CD4-positive, alpha-beta T cell treated with Interferon gamma for 1 hour (primary cell): ENCODE measurements at places on chromosomes 6 and 20.

DNA sequence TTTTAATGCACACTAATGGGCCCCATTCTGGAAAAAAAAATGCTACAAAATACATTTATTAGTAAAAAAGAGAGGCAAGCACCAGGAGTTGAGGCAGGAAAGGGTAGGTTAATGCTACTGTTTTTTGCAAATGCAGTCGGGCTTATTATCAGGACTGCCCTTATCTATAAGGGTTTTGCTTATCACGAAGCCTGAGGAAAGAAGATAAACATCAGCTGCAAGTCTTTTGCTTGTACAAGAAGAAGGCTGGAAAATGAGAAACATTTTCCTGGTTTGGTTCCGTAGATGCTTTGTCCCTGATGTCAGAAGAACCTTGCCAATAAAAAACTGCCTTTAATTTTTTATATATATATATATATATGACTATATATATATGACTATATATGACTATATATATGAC is 189.3 kb upstream of the VGLL2 start:
- DNase-seq, result no peak

DNA sequence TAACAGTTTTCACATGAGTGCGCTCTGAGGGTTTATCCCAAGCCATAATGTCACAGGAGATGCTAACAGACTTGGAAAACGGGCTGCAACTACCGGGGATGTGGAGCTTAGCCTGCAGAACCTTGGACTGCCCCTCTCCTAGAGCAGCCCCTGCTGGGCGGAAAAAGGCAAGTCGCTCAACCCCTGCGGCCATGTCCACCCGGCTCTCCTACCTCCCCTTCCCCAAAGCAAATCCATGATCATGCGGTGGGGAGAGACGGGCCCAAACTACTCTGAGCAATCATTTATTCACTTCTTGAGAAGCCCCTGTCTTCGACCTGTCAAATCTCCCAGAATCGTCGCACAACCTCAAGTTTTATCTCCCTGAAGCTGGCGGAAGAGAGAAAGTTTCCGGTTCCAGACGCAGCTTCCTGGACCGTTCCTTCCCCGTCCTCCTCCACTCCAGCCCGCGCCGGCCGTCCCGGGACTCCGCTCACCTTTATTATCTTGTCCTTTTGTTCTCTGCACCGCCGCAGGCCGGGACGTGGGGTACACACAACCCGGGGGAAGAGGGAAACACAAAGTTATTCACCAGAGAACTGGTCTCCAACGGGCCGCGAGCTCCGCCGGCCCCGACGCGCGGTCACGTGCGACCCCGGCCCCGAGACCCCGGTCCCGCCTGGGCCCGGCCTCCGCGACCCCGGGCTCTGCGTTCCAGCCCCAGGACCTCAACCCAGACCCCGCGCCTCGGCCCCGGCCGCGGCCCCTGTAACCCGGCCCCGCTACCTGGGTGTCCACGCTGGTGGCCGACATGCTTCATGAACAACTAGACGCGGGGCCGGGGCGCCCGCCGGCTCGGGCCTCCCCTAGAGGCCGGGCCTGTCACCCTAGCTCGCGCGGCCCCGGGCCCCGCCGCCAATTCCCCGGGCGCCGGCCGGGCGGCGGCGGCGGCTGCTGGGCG is 560 bp downstream of the YTHDF1 start:
- no peak for DNase-seq

GRCh38 chr6:142384519-142385254 is 82.9 kb downstream of the ADGRG6 start:
- DNase-seq, result no peak

- DNase-seq, result no peak
Measured at GRCh38 chr20:1155342-1155741, 29.4 kb downstream of the TMEM74B start.

GRCh38 chr6:438634-439170 is 47.1 kb downstream of the IRF4 start:
- no peak for DNase-seq

DNA sequence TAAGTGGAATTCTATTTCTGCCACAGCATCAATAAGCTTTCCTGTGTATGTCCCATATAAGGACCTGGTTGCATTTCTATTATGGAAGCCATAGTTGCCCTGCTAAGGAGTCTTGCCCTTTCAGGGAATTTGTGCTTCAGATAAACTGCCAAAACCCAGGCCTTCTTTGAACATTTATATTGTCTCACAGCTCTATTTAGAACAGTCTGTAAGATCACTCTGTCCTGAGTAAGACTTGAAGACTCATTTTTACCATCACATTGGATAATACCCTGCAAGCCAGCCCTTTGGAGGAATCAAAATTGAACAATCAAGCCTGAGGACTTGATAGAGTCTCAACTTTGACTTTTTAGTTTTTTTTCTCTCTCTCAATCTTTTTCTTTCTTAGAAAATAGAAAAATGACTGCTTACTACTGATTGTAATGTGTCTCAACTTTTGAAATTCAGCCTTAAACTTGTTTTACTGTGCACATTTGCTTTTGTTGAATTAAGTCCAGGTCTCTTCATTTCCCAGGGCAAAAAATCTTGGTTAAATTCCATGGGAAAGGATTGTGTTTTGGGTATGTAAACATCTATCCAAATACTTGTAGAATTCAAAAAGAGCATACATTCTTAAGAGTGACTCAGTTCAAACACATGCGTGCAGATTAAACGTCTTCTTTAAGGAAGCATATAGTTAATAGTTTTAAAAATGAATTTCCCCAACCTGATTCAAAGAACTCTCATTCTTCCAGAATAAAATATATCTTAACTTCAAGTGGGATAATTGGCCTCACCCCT is 91.2 kb downstream of the PLCB1 start:
- no peak for DNase-seq

GRCh38 chr6:39295611-39296011 is 18.6 kb downstream of the KCNK17 start:
- DNase-seq, result no peak
